ENCODE measurements at places on chromosomes 12 and 14. TPM values are rescaled to one million over a fixed set of nuclear protein-coding genes. Genes with fewer than 3 reads are reported as not detected.

Gene TSPAN19
- total RNA-seq, result not detected

Gene ZC2HC1C
- total RNA-seq, result 0.49 TPM

Gene ZNF664
- 70.7 TPM for total RNA-seq

Gene DNAJC22
- total RNA-seq, result 0.94 TPM

Gene VDR
- total RNA-seq, result 0.19 TPM

Gene TDRD9
- 0.06 TPM for total RNA-seq
